Activated CD4-positive, CD25-positive, alpha-beta regulatory T cell (primary cell): ENCODE measurements at places on chromosomes 2 and 18.

GRCh38 chr18:8368512-8369217 is 240.6 kb upstream of the RAB12 start:
- no peak for DNase-seq

GRCh38 chr2:234502285-234502918 is 5.5 kb upstream of the ARL4C start:
- DNase-seq, result no peak

GRCh38 chr18:32302806-32303205 is 113.0 kb downstream of the MEP1B start:
- DNase-seq, result no peak

DNA sequence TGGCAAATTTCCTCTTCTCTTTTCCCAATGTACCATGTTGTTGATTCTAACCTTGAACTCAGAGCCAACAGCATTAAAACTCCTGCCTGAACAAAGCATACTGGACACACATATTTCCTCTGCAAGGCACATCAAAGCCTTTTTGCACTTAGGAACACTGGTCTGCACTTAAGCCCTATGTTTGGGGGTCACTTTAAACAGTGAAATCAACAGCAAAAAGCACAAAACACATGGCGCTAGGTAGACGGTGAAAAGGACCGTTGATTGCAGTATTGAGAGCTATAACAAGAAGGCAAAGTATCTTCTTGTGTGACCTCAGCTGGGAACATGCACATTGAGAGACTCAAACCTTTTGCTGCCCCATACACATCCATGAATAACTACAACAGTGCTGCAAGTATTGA is 83.9 kb upstream of the SH3BP4 start:
- DNase-seq, result no peak

- DNase-seq, result no peak
These were observed 24.2 kb upstream of the ZDBF2 start for GRCh38 chr2:206250041-206250897.

- DNase-seq, result no peak
These were observed 186.0 kb downstream of the GULP1 start for GRCh38 chr2:188477564-188478103.

GRCh38 chr2:148971547-148971946 is 67.0 kb upstream of the LYPD6B start:
- no peak for DNase-seq

DNA sequence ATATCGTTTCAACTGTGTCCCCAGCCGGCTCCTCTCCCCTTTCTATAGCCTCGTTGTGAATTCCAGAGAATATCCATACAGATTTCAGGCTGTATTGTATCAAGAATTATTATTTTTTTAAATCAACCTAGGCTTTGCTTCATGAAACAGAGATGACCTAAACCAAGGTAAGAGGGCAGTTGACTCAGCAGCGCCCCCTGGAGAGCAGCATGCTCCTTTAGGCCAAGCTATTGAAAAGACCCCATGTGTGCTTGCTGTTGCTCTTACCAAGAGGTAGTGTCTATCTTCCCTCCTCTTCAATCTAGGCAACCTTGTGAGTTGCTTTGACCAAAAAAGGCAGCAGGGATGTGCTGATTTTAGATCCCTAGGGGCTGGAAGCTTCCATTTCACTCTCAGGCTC is 426.7 kb upstream of the SMIM21 start:
- DNase-seq, result no peak

DNA sequence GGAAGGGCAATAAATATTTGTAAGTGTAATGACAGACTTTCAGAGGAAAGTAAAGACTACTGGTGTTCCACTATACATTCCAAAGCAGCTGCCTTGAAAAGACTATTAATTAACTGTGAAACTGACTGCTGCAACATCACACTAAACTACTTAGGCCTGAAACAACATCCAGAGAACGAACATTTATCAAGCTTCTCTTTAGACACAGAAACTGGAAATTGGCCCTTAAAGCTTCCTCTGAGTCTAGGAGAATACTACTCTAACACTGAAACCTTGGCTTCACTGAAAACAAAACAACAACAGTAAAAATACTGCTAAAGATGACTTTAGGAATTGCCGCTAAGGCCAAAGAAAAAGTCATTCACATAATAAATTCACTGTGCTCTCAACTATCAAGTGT is 74.6 kb downstream of the ESCO1 start:
- DNase-seq, result no peak

DNA sequence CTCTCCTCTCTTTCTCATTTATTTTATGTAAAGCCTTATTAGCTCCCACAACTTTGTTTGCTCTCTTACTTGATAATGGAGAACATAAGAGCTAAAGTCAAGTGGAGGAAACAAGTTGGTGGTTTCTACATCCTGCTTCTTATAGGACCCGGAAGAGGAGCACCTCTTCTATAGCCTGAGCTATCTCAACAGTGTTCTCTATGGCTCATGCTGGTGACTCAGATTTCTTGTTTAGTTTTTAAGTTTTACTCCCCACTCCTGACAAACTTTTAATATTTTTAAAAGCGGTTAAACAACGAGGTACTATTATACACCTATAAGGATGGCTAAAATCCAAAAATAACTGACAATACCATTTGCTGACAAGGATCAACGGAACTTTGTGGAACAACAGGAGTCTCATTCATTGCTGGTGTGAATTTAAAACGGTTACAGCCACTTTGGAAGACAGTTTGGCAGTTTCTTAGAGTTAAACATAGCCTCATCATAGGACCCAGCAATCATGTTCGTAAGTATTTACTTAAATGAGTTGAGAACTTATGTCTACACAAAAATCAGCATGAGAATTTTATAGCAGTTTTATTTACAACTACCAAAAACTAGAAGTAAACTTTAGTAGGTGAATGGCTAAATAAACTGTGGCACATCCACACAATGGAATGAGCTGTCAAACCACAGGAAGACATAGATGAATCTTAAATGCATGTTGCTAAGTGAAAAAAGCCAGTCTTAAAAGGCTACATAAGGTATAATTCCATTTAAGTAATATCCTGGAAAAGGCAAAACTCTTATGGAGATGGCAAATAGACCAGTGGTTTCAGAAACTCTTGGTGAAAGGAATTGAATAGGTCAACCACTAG is 12.7 kb upstream of the CDC42EP3 start:
- no peak for DNase-seq

- no peak for DNase-seq
These were observed 108.0 kb downstream of the DPP4 start for GRCh38 chr2:161965994-161966393.

DNA sequence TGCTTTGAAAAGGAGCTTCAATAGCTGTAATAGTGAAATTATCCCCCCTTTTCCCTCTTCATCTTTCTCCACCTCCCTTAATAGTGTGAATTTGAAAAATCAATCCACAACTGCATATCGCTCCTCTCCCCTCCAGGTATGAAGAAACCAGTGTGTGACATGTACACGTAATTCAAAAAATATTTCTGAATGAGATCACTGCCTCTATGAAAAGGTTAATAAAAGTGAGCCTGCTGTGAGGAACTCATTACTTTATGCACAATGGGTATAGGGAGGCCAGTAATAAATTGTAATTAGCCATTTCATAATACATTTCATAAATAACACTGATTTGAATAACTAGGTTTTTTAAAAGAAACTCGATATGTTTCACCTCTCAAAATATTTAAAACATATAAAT is 209.0 kb upstream of the KYNU start:
- DNase-seq, result no peak

GRCh38 chr2:127884436-127884835 is 1.3 kb downstream of the AMMECR1L start:
- DNase-seq, result no peak

- no peak for DNase-seq
These were observed 100.9 kb downstream of the FHOD3 start for GRCh38 chr18:36398419-36398818.

GRCh38 chr2:150729495-150729955 is 242.1 kb upstream of the RND3 start:
- DNase-seq, result no peak

DNA sequence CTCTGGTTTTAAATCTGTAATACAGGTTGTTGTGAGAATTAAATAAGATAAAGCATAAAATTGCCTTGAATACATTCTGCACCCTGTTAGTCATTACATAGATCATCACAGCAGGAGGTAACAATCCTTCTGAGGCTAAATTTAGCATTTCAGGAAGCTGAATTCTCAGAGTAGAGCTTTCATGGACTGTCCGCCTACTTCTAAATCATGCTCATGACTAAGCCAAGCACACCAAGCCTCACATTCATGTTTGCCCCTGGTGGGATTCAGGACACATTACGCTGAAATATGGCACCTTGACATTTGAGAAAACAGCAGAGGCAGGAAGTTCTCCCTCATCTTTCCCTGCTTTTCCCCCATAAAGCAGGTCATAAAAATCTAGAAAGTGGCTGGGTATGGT is 16.6 kb upstream of the PIK3C3 start:
- DNase-seq, result no peak

- no peak for DNase-seq
These were observed 17.1 kb downstream of the VSNL1 start for GRCh38 chr2:17557596-17557995.

- no peak for DNase-seq
These were observed 44.9 kb downstream of the CFAP210 start for GRCh38 chr2:169649278-169649677.

DNA sequence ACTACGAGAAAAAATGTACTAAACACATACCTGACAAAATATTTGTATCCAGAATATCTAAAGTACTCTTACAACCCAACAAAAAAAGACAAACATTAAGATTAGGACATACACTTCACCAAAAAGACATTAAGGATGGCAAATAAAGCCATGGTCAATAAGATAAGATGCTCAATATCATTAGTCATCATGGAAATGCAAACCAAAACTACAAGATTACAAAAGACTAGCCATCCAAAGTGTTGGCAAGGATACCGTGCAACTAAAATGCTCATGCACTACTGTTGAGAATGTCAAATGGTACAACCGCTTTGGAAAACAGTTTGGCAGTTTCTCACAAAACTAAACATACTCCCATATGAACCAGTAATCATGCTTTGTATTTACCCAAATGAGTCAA is 29.7 kb downstream of the MAP3K2 start:
- DNase-seq, result no peak

- no peak for DNase-seq
These were observed 110.7 kb downstream of the SH3RF3 start for GRCh38 chr2:109239720-109240119.

GRCh38 chr2:157442636-157443035 is 1.3 kb downstream of the CYTIP start:
- DNase-seq, result no peak

GRCh38 chr2:68687018-68687417 is 43.6 kb downstream of the PROKR1 start:
- DNase-seq, result no peak

GRCh38 chr2:58195662-58196061 is 45.5 kb downstream of the FANCL start:
- no peak for DNase-seq

GRCh38 chr2:105592288-105592687 is 152.4 kb upstream of the NCK2 start:
- no peak for DNase-seq

- no peak for DNase-seq
These were observed 838.3 kb downstream of the SLC4A3 start for GRCh38 chr2:220465700-220466099.

GRCh38 chr18:13217466-13217961 is 1.0 kb upstream of the LDLRAD4 start:
- peak; percentile 44 for DNase-seq

DNA sequence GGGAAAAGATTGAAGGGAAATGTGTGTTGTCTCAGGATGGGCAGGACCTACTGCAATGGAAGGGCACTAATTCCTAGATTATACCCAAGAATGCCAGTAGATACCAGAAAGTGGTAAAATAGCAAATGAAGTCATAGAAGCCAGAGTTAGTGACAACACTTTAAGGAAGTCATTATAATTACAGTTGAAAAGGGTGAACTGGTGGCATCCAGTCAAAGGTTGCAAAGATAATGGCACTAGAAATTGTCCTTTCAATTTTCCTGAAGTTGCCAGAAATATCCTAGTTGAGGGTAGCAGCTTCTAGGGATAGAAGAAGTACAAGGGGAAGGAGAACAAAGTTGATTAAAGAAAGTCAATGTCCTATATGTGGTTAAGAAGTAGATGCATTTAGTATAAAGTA is 68.8 kb upstream of the GLS start:
- no peak for DNase-seq

DNA sequence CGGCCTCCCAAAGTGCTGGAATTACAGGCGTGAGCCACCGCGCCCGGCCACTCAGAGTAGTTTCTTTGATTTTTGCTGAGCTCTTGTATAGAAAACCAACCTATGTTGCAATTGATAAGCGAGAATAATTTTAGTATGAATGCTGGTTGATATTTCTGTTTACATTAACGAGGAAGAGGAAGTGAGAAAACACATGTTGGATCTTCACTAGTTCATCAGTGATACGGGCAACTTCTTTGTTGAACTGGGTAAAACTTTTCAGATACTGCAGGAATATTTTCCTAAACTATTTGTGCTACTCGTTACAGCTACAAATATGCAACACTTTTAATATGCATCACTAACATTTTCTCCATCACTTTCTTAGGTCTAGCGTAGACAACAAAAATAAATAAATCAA is 67.9 kb upstream of the SLC25A52 start:
- DNase-seq, result no peak

- no peak for DNase-seq
These were observed 189.1 kb upstream of the COL3A1 start for GRCh38 chr2:188785061-188785460.

- no peak for DNase-seq
These were observed 268.5 kb upstream of the ZSWIM2 start for GRCh38 chr2:187117483-187117882.

DNA sequence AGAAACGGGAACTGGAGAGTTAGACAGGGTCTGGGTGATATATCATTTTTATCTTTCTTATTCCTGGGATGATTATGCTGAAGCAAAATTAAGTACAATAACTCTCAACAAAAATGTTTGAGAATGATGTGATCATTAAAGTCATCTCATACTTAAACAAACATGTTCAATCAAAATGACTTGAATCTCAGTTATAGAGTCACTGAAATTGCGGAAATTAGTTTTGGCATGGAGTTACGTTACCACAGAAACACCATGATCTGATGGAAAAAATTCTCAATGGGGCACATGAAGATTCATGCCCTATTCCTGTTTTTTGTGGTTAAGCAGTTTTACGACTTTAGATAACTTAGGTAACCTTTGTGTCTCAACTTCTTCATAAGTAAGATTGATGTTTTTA is 757.7 kb downstream of the EPHA4 start:
- no peak for DNase-seq

DNA sequence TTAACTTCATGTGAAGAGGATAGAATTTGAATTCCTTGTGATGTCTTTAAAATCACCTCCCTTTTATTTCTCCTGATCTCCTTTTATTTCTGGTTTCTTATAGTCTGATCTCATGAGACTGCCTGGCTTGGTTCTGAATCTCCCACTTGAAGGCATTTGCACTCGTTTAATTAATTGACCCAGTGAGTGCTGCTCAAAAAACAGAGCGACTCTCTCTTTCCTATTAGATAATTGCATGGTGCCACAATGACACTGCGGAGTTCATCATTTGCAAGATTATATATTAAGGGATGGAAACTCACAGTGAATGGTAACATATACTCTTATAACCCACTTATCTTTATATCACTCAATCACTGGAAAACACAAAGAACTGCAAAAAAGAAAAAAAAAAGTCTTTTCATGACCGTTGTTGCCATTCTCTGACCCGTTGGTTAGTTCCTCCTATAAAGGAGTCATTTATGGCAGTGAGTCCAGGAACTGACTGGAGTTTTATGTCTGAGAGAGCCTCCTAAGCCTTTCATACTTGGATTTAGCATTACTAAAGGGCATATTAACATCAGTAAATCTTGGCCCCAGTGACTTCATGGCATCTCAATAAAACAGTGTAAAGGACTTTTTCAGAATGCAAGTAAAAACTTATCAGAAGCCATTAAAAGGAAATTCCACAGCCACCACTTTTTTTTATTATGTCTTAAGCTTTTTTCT is 103.3 kb upstream of the EPHA4 start:
- DNase-seq, result no peak
